ENCODE measurements at places on chromosomes 11 and 22.

GRCh38 chr11:12218909-12219308, 108.5 kb downstream of the MICAL2 start:
- no peaks in the 10 kb centered on the region for H3K27me3 ChIP-seq
- ATAC-seq, result no peak
- H3K36me3 ChIP-seq, result no peaks in the 10 kb centered on the region
- H3K27ac ChIP-seq, result peak overlapping the region; percentile 76

GRCh38 chr11:20238712-20239111, 78.4 kb upstream of the DBX1 start:
- H3K4me3 ChIP-seq, result no peak overlapping the region
- no peak overlapping the region for H3K27ac ChIP-seq
- H3K4me1 ChIP-seq, result no peaks in the 10 kb centered on the region
- no peaks in the 10 kb centered on the region for H3K36me3 ChIP-seq
- peaks cover 18% of the 10 kb centered on the region for H3K27me3 ChIP-seq

DNA sequence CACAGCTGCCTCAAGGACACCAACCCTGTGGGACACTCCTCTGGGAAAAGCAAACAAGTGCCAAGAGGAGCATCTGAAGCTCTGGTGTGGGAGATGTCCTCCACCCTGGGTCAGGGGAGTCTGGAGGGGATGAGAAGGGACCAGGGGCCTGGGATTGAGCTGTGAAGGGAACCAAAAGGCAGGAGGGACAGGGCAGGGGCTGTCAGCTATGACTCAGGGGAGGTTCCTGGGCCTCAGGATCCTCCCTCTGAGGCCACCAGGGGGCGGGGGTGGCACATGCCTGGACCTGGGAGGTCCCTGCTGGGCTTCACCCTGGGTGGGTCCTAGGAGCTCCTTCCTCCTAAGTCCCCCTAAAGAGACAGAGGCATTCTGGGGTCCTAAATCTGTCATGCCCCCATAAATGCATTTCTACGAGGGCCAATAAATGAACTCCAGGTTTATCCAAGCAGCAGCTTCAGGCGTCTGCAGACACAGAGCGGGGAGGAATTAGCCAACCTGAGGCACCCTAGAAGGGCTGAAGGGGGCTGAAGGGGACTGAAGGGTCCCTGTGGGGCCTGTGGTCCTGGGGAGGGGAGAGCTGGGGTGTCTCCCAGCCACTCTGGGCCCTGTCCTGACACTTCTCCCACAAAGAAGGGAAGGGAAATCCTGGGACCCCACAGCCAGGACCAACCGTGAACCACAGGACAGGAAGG, 31.9 kb upstream of the IGLL5 start:
- no peak overlapping the region for H3K27ac ChIP-seq
- peaks cover 62% of the 10 kb centered on the region for H3K27me3 ChIP-seq
- H3K36me3 ChIP-seq, result no peaks in the 10 kb centered on the region
- no peak overlapping the region for H3K4me3 ChIP-seq

- H3K4me1 ChIP-seq, result no peaks in the 10 kb centered on the region
- no peak overlapping the region for H3K27ac ChIP-seq
- ATAC-seq, result no peak
- no peaks in the 10 kb centered on the region for H3K36me3 ChIP-seq
These were observed 51.7 kb upstream of the NUP160 start for GRCh38 chr11:47899801-47900200.

GRCh38 chr11:84549217-84549616, 1077.9 kb downstream of the DLG2 start:
- H3K27ac ChIP-seq, result no peak overlapping the region
- H3K27me3 ChIP-seq, result no peaks in the 10 kb centered on the region
- H3K4me3 ChIP-seq, result no peak overlapping the region
- no peaks in the 10 kb centered on the region for H3K4me1 ChIP-seq
- no peak for ATAC-seq
- no peaks in the 10 kb centered on the region for H3K36me3 ChIP-seq

GRCh38 chr22:20283674-20284066, 15.6 kb upstream of the RTN4R start:
- no peaks in the 10 kb centered on the region for H3K36me3 ChIP-seq
- peaks cover 15% of the 10 kb centered on the region for H3K27me3 ChIP-seq
- no peak overlapping the region for H3K4me3 ChIP-seq
- no peak overlapping the region for H3K27ac ChIP-seq
- ATAC-seq, result no peak

GRCh38 chr11:16613262-16613511, 125.3 kb upstream of the C11orf58 start:
- ATAC-seq, result no peak
- H3K27me3 ChIP-seq, result peaks cover 99% of the 10 kb centered on the region
- no peaks in the 10 kb centered on the region for H3K36me3 ChIP-seq
- H3K4me3 ChIP-seq, result no peak overlapping the region
- H3K27ac ChIP-seq, result no peak overlapping the region

GRCh38 chr11:69948256-69949141, 129.3 kb upstream of the FGF3 start:
- H3K27me3 ChIP-seq, result peaks cover 59% of the 10 kb centered on the region
- H3K36me3 ChIP-seq, result no peaks in the 10 kb centered on the region

- peaks cover 48% of the 10 kb centered on the region for H3K27me3 ChIP-seq
- H3K27ac ChIP-seq, result no peak overlapping the region
- ATAC-seq, result no peak
- H3K4me1 ChIP-seq, result no peaks in the 10 kb centered on the region
These were observed 661.3 kb upstream of the B3GAT1 start for GRCh38 chr11:135073381-135073780.

DNA sequence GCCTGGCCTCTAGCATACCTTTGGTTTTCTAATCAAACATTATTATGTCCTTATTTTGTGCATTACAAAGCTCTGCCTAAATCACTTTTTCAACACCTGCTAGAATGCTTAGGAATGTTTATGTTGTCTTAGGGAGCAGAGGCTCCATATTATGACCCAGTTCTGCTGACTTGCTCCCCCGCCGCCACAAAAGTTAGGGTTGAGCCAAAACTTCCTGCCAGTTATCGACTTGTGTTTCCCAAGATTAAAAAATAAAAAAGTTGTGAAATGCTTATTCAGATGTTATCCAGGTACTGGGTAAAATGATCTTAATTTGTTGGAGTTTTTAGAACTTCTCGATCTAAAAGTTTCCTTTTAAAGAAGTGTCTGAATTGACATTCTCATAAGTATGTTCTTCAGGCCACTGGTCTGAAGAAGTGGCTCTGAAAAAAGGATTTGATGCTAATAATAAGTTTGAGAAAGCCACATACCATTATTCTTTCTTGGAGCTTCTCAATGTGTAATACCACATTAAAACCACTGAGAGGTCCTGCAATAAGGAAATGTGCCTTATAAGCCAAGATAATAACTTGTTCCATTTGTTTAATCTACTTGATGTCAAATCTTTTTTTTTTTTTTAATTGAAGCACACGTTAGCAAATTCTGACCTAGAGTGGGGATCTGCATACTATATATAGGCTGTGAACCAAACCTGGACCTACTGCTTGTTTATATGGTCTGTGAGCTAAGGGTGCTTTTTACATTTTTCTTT, 2.2 kb downstream of the RNF185 start:
- ATAC-seq, result no peak
- H3K4me3 ChIP-seq, result no peak overlapping the region
- H3K27me3 ChIP-seq, result no peaks in the 10 kb centered on the region
- H3K36me3 ChIP-seq, result peaks cover 36% of the 10 kb centered on the region
- peaks cover 48% of the 10 kb centered on the region for H3K4me1 ChIP-seq

DNA sequence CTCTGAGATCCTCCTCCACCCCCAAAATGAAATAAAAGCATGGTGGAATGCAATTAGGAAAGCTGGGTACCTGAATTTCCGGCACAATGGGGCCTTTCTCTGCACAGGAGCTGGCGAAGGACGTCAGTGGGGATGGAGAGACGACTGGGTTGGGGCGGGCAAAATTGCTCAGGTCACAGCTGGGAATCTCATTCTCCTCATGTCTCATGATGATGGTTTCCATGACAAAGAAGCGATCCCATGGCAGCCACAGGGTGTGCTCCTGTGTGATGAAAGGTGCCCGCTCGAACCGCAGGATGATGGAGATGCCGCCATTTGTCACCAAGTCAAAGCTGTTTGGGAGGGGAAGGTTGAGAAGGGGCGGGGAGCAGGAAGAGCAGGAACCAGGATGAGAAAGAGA, 157.6 kb upstream of the NARS2 start:
- no peaks in the 10 kb centered on the region for H3K36me3 ChIP-seq
- H3K4me1 ChIP-seq, result no peaks in the 10 kb centered on the region
- no peak for ATAC-seq
- no peak overlapping the region for H3K27ac ChIP-seq

GRCh38 chr11:10130875-10131274, 163.1 kb downstream of the SBF2 start:
- H3K4me1 ChIP-seq, result no peaks in the 10 kb centered on the region
- no peaks in the 10 kb centered on the region for H3K27me3 ChIP-seq
- H3K4me3 ChIP-seq, result no peak overlapping the region
- H3K36me3 ChIP-seq, result no peaks in the 10 kb centered on the region

DNA sequence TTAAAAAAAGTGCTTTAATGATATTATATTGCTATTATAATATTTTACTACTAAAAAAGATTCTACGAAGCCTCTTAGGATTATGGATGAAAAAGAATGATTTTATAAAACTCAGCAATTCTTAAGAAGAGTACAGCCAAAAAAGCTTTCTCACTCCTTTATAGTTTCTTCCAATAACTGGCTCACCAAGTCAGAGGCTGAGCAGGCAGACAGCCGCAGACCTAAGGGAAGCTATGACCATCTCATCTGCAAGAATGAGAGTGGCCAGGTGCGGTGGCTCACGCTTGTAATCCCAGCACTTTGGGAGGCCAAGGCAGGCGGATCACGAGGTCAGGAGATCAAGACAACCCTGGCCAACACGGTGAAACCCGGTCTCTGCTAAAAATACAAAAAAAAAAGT, 12.7 kb upstream of the EMID1 start:
- no peaks in the 10 kb centered on the region for H3K36me3 ChIP-seq
- no peak overlapping the region for H3K27ac ChIP-seq
- peaks cover 7% of the 10 kb centered on the region for H3K27me3 ChIP-seq
- no peaks in the 10 kb centered on the region for H3K4me1 ChIP-seq

GRCh38 chr11:61869708-61870451, 21.5 kb downstream of the FADS3 start:
- H3K36me3 ChIP-seq, result no peaks in the 10 kb centered on the region
- H3K4me1 ChIP-seq, result peaks cover 19% of the 10 kb centered on the region
- no peak for ATAC-seq
- H3K4me3 ChIP-seq, result no peak overlapping the region
- peak overlapping the region; percentile 48 for H3K27ac ChIP-seq
- H3K27me3 ChIP-seq, result no peaks in the 10 kb centered on the region

GRCh38 chr22:32407312-32407711, 4.7 kb downstream of the RTCB start:
- ATAC-seq, result no peak
- H3K27ac ChIP-seq, result no peak overlapping the region
- H3K36me3 ChIP-seq, result peaks cover 64% of the 10 kb centered on the region
- peaks cover 34% of the 10 kb centered on the region for H3K4me1 ChIP-seq
- no peak overlapping the region for H3K4me3 ChIP-seq

- H3K36me3 ChIP-seq, result no peaks in the 10 kb centered on the region
- H3K4me1 ChIP-seq, result no peaks in the 10 kb centered on the region
- H3K27me3 ChIP-seq, result no peaks in the 10 kb centered on the region
- H3K27ac ChIP-seq, result no peak overlapping the region
These were observed 789.4 kb upstream of the KIRREL3 start for GRCh38 chr11:127789927-127790326.

- no peaks in the 10 kb centered on the region for H3K36me3 ChIP-seq
- H3K4me3 ChIP-seq, result no peak overlapping the region
- peak; percentile 17 for ATAC-seq
- H3K27me3 ChIP-seq, result no peaks in the 10 kb centered on the region
These were observed 11.3 kb downstream of the P2RY2 start for GRCh38 chr11:73229321-73229895.

DNA sequence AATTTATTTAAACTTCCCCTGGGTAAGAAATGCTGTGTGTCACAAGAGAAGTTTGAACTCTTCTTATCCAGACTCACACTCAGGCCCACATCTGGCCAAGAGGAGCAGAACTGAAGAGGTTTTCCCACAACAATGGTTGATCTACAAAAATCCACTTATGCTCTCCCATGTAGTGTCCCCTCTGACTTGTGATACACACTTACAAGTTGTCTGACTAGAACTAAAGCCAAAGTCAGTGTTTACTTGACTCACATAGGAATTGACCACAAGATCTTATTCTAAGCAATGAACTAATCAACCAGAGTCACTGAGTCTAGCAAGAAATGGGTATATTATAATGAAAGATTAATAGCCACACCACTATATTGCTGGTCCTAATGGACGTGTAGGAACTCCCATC, 133.0 kb downstream of the ATG16L2 start:
- ATAC-seq, result no peak
- no peaks in the 10 kb centered on the region for H3K36me3 ChIP-seq
- no peak overlapping the region for H3K4me3 ChIP-seq
- no peaks in the 10 kb centered on the region for H3K4me1 ChIP-seq
- no peak overlapping the region for H3K27ac ChIP-seq

DNA sequence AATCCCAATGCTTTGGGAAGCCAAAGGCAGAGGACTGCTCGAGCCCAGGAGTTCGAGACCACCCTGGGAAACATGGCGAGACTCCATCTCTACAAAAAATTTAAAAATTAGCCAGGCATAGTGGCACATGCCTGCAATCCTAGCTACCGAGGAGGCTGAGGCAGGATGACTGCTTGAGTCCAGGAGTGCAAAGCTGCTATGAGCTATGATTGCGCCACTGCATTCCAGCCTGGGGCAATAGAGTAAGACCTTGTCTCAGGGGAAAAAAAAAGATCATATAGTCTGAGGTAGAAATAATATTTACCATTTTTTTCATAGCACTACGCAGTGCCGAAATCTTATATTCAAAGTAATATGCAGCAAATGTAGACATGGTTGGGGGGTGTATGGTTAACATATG, 47.8 kb downstream of the MRTFA start:
- ATAC-seq, result no peak
- no peak overlapping the region for H3K27ac ChIP-seq
- H3K36me3 ChIP-seq, result peaks cover 16% of the 10 kb centered on the region
- no peaks in the 10 kb centered on the region for H3K27me3 ChIP-seq

DNA sequence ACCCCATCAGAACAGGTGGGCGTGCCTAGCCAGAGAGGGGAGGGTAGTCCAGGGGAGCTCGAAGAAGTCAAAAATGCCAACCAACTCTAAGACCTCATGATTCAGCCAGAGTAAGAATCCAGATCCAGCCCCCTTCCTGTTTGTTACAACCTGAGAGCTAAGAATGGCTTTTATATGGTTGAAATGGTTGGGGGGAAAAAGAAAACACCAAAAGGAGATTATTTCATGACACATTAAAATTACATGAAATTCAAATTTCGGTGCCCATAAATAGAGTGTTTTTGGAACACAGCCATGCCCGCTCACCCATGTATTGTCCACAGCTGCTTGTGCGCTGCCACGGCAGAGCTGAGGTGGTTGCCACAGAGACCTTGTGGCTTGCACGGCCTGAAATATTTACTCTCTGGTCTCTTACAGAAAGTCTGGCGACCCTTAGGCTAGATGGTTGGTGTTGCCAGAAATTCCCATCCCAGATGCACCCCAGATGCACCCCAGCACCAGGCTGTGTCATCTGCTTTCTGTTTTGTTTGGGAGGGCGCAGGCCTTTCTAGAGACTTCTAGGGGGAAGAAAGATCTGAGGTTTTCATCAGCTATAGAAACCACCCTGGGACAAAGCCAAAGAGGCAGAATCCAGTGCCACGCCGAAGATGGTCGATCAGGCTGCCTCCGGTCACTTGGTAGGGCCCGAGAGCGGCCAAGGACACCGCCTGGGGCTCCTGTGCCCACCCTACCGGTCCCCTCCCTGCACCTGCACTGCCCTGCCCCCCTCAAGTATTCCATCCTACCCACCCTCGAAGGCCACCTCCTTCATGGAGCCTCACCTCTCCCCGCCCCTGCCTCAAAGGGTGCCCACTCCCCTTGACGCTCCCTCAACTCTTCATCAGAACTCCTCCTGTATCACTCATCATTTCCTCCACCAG, 80.2 kb downstream of the DSCAML1 start:
- ATAC-seq, result no peak
- H3K4me1 ChIP-seq, result no peaks in the 10 kb centered on the region
- no peaks in the 10 kb centered on the region for H3K36me3 ChIP-seq
- no peak overlapping the region for H3K4me3 ChIP-seq

- H3K4me3 ChIP-seq, result no peak overlapping the region
- no peaks in the 10 kb centered on the region for H3K4me1 ChIP-seq
- H3K27ac ChIP-seq, result no peak overlapping the region
These were observed 13.8 kb downstream of the ADA2 start for GRCh38 chr22:17205432-17205831.
